ENCODE measurements at places on chromosomes 5 and 9.

DNA sequence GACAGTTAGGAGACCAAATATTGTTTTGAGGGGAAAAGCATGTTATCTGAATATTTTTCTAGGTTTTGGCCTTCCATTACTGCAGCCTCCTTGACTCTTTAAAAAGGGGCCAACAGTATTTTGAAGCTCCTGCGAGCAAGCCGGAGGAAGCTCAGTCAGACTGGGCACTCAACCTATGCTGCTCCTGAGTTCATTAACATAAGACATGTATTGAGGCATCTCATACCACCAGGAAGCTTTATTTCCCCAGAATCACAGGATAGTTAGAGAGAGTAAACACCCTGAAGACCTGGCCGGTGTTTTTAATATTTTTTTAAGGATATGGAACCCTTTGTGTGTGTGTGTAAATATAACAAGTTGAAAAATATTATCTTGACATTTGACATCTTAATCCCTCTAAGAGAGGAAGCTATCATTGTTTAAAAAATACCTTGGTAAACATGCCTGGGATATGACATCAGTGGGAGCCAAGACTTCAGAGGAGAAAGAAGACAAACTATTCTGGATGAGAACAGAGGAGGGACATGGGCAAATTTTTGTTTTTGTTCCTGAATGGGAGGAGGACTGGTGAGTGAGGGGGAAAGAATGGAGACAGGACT lies 139.3 kb upstream of the SLIT3 start:
- DNase-seq, result no peak

- no peak for DNase-seq
Measured at GRCh38 chr5:68377733-68378132, 162.2 kb downstream of the PIK3R1 start.

- DNase-seq, result peak; percentile 61
Measured at GRCh38 chr5:67234671-67235176, 38.1 kb upstream of the CD180 start.

DNA sequence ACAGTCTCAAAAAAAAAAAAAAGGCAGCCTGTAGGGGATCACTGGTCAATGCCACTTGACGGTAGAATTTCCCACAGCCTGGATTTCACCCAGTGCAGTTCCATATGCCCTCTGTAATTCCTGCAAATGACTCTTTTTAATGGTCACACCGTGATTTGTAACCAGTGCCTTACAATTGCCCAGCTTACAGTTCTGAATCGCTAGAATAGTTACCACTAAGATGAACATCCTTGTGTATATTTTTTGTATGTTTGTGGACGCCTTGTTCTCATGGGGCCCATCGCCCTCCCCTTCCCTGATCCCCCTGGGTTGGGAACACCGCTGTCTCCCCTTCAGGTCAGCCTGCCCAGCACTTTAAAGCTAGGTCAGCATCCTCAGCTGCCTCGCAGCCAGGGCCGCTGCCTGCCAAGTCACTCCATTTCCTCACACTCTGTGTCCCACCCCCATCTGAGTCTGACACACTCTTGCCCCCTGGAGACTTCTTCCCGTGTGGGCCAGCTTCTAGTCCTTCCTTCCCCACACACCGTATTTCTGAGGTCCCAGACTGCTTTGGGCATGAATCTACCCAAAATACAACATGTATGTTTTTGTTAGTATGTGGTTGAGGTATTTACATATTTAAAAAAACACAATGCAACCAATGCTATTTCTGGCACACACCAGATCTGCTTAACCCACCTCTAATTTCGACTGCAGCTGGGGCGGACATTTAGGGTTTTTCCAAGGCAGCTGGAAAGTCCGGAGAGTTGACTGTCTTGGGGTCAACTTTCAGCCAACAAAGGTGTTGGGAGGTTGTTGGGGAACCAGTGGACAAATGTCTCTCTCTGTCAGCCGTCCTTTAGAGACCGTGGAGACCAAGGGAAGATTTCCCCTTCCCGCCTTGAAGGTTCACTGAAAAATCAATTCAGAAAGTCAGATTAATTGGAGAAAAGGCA lies 120.5 kb upstream of the NEK6 start:
- no peak for DNase-seq

GRCh38 chr5:1409381-1410110 lies 35.7 kb downstream of the SLC6A3 start:
- DNase-seq, result no peak

GRCh38 chr9:125600194-125600593 lies 106.8 kb downstream of the MAPKAP1 start:
- DNase-seq, result peak; percentile 63

DNA sequence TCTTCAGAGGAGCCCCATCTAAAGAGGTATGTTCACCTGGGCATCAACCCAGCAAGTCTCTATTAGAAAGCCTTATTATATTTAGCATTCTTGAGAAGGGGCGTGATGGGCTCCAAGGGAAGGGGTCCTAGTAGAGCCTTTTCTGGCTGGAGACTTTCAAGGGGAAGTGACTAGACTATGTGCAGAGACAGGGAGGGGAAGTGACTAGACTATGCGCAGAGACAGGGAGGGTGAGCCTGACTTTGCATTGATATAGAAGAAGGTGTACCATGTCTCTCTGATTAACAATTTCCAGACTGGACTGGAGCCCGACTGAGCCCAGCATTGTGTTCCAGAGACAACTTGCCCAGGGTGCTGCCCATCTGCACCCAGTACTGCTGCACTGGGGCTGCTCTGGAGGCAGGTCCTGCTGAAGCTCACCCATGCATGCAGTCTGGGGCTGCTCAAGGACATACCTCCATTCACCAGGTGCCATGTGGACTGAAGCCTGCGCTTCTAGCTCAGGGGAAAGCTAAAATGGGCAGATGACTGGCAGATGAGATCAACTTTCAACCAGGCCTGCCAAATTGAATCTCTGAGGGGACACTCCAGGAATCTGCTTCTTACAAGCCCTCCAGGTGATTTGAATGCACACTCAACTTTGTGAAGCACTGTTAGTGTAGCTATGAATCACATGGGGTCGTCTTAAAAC lies 83.0 kb upstream of the GNA14 start:
- DNase-seq, result no peak

- no peak for DNase-seq
Measured at GRCh38 chr9:79731171-79731890, 159.6 kb downstream of the TLE4 start.

- DNase-seq, result no peak
Measured at GRCh38 chr9:116777116-116777515, 90.0 kb downstream of the TRIM32 start.

DNA sequence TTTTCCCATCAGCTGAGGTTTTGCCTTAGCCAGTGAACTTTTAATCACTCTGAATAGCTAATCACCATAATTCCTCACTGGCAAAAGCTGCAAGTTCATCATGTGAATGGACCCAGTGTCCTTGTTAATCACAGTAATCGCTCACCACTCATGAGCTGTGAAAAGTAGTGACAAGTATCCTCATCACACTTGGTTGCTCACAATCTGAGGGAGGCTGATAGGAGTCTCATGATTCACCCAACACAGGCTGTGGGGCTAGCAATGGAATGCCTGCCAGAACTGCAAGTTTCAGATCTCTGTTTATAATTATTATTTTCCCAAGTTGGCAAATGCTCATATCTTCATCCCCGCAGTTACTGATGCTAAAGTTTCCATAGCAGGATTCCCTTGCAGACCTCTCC lies 467.2 kb downstream of the KIF4B start:
- no peak for DNase-seq

DNA sequence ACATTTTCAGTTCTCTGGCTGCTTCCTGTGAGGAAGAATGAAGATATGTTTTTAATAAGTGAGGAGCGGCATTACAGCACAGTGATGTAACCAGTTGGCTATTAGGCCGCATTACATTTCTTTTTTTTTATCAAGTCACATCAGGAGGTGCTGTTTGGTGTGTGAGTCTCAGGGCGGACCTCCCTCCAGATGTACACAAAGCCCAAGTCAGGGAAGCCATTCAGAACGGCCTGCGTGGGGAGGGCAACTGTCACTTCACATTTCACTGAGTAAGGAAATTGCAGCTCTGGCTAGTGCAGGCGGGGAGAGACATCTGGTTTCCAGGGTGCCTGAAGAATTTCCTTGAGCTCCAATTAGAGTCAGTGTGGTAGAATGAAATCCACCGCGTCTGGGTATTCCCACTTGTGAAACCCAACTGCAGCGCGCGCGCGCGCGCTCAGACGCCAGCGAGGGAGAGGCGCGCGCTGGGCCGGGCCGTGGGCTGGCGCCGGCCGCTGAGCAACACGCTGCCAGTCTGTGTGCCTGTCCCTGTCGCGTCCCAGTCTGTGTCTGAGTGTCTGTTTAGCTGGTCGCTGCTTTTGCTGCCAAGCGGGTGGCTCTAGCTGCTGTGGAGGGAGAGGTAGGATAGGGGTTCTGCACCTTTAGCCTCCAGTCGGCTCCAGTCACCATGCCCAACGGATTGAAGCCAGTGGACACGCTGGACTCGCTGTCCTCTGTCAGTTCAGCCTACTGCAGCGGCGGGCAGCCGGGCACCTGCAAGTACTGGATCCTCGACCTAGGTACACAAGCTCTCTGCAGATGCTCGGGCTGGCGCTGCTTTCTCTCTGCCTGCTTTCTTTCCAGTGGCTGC lies 140.8 kb upstream of the OTULINL start:
- DNase-seq, result no peak

DNA sequence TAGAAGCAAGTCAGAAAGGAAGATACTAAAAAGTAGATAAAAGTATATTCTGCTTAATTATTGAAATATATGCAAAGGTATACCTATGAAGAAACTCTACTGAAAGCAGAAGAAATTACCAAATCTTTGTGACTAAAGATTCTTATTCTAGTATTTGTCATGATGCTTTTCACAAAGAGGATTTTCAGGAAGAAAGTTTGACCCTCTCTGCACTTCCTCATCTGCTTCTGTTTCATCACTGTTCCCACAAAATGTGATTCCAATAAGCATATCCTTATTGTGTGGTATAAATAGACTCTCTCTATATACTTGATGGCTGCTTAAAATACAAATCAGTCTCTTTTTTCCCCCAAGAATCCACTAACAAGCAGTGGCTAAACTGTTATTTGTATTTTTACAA lies 2139.6 kb upstream of the ACO1 start:
- DNase-seq, result no peak

GRCh38 chr9:12916042-12916441 lies 141.2 kb downstream of the LURAP1L start:
- no peak for DNase-seq

GRCh38 chr9:115980502-115980901 lies 173.1 kb upstream of the PAPPA start:
- DNase-seq, result no peak

DNA sequence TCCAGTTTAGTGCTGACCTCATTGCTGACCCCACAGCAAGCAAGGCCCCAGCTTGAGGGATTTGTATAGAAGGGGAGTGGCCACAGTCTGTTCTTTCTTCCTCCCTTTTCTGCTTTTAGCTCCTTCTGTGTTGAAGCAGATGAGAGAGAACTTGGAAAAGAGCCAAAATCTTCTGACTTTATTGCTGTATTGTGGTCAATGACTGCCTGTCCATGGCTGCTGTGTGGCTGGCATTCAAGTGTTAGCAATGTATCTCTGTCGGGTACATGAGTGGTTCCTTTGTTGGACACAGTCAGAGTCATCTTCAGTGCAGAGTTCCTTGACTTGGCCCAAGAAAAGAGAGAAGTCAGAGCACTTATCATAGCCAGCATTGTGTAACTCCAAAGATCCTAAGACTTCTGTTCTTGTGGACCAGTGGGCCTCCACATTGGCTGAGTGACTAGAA lies 154.1 kb downstream of the LRRC70 start:
- DNase-seq, result no peak

DNA sequence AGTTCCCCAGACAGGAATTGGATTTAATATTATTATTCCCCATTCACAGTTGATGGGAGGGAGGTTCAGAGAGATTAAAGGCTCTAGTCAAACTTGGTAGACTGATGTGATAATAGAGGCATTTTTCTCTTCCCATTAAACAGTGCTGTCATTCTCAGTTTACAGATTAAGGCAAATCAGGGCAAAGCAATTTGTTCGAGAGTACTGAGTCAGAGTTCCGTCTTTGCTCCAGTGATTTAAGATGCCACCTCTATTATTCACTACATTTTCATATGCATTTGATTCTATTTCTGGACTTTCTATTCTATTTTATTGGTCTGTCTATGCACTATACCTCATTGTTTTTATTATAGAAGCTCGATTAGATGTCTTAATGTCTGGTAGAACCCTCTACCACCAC lies 201.0 kb upstream of the RAI14 start:
- DNase-seq, result no peak

GRCh38 chr9:3515405-3515804 lies 10.4 kb downstream of the RFX3 start:
- DNase-seq, result no peak

GRCh38 chr5:20972419-20972925 lies 984.5 kb upstream of the CDH18 start:
- DNase-seq, result no peak

DNA sequence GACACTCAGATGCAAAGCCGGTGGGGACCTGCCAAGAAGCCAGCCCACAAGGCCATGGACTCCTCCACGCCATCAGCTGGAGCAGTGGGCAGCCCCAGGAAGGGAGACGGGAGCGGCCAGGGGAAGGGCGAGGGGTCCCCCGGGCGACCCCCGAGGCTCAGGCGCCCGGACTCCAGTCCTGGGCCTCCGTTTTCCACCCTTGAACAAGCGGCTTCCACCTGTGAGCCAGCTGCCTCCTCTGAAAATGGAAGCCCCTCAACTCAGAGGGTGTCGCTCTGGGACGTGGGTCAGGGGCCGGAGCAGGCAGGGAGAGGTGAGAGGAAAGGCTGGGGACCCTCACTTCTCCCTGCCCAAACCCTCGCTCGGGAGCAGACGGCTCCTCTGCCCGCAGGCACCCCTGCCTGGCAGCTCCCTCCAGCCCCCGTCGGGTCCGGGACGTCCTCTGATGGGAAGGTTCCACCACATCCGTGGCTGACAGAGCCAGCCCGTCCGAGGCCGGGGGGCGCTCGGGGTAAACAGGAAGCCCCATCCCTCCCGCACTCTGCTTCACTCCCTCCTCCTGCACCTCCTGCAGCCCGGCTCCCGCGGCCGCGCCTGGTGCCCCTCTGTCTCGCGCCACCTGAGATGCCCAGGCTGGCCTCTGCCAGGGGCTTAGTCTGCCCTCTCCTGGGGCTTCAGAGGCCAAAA lies 3.7 kb upstream of the EGFL7 start:
- DNase-seq, result no peak

DNA sequence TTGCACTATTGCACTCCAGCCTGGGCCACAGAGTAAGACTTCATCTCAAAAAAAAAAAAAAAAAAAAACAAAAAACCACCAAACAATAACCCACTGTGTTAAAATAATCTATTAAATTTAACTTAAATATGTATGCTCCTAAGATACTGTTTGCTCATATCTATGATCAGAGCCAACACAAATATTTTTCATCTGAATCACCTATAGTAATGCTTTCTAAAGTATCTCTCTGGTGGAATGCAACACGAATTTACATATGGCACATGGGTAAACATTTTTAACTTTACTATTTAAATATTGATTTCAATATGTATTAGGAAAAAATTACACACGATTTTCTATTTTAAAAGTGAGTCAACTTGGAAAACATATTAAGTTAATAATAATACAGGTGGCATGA lies 196.4 kb downstream of the RFX3 start:
- no peak for DNase-seq

GRCh38 chr5:138725153-138725817 lies 27.9 kb upstream of the CTNNA1 start:
- DNase-seq, result no peak
